Femur (tissue), 1 donor: ENCODE measurements at places on chromosomes 2 and 18.

DNA sequence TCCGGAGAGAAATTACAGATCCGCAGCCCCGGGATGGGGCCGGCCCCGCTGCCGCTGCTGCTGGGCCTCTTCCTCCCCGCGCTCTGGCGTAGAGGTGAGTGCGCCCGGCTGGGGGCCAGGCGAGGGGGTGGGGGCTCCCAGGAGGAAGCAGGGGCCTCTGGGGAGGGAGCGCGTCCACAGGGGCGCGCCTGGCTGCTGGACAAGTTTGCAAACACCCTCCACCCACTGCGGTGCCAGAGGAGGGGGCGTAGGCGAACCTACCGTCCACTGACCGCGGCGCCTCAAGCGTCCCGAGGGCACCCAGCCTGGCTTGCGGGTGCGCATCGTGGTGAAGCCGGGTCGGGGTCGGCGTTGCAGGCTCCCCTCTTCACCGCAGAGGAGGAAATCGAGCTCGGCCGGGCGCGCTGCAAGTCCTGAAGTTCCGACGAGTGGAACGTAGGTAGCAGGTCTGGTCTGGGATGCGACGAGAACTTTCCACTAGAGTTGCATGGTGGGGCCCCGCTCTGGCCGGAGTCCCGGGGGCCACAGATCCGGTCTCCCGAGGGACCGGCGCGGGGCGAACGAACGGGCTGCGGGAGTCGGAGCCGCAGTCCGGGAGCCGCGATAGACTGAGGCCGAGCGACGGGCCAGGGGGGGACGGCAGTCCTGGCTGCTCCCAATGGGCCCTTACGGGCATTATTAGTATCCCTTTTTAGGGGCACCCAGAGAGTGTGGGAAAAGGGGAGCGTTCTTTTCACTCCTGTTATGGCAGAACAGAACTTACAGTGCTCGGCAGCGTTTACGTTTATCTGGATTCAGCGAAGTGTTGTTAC, 502 bp downstream of the MERTK start:
- peak; percentile 52 for DNase-seq

- peak; percentile 98 for DNase-seq
These were observed at the start of gene CKAP2L for GRCh38 chr2:112764071-112765044. Gene CKAP2L (minus strand): TSS chr2:112764609. CDS start chr2:112764598, 11 bp downstream.

GRCh38 chr2:120302301-120302700, 43.6 kb upstream of the INHBB start:
- no peak for DNase-seq

- peak; percentile 74 for DNase-seq
These were observed 202.7 kb downstream of the CYP26B1 start for GRCh38 chr2:71944806-71945602.
